Natural killer cell (primary cell): ENCODE measurements at places on chromosomes 5 and 9. TPM values are rescaled to one million over a fixed set of nuclear protein-coding genes. Genes with fewer than 3 reads are reported as not detected.
A peak's percentile ranks its signal among the peaks of the same experiment; 100 is the strongest.

Gene FAM200C
- 0.57 TPM for total RNA-seq

GRCh38 chr9:93329629-93330280 is 121.7 kb upstream of the FAM120A start:
- peaks cover 8% of the 10 kb centered on the region for H3K27me3 ChIP-seq
- no peak overlapping the region for H3K27ac ChIP-seq
- no peak overlapping the region for H3K4me3 ChIP-seq
- no peaks in the 10 kb centered on the region for H3K36me3 ChIP-seq
- DNase-seq = no peak

Gene OR13F1
- not detected for total RNA-seq

- no peak overlapping the region for H3K4me3 ChIP-seq
- no peak for DNase-seq
- H3K27me3 ChIP-seq = peaks cover 3% of the 10 kb centered on the region
- H3K36me3 ChIP-seq = no peaks in the 10 kb centered on the region
Measured at GRCh38 chr9:32787816-32788215, 4.5 kb downstream of the TMEM215 start.

DNA sequence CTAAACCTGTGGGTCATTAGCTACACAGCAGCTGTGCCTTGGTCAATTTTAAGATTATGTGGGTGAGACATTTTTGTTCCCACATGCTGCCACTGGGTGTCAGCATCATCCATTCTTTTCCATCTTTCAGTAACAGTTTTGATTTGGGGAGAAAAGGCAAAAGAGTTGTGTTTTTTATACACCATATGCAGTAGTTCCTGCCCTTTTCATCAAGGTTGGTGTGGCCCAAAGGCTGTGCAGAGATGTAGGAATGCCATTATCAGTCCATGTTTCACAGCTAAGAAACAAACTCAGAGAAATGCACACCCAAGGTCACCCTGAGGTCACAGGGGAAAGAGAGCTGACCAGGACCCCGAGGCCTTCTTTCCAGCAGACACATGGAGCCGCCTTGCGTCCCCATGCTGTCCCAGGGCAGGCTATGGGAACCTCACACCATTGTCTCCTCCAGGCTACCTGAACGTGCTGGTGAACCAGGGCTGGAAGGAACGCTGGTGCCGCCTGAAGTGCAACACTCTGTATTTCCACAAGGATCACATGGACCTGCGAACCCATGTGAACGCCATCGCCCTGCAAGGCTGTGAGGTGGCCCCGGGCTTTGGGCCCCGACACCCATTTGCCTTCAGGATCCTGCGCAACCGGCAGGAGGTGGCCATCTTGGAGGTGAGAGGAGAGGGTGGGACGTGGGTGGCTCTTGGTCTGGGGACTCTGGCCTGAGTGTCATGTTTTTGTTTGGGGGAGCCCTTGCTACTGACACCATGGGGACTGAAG is 27.8 kb upstream of the GRPEL2 start:
- H3K4me3 ChIP-seq = no peak overlapping the region
- H3K36me3 ChIP-seq = no peaks in the 10 kb centered on the region
- DNase-seq = peak; percentile 79
- H3K27ac ChIP-seq = no peak overlapping the region
- H3K27me3 ChIP-seq = no peaks in the 10 kb centered on the region
- no peaks in the 10 kb centered on the region for H3K4me1 ChIP-seq

Gene CFAP157
- total RNA-seq = not detected

Gene ANKRD31
- total RNA-seq = 0.12 TPM

DNA sequence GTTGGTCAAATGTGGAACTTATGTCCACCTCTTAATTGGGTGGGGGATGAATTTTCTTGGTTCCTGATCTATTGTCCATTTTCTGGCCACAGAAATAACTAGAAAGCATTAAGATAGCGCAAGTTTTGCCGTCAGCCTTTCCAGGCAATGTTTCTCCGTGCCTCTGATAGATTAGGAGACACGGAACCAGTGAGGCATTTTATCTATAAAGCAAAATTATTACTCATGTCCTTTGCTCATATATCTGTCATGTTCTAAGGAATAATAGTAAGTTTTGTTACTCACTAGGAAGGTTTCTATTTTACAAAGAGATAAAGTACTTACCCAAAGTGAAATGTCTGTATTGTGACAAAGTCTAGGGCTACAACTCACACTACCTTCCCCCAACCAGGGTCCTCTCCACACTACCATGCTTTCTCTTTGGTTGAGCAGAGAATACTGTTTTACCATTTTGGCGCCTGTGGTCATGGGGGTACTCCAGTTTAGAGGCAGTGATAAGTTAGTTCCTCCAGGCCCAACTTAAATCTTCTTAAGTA is 19.9 kb upstream of the IL9 start:
- peaks cover 5% of the 10 kb centered on the region for H3K4me1 ChIP-seq
- no peak overlapping the region for H3K4me3 ChIP-seq
- no peaks in the 10 kb centered on the region for H3K36me3 ChIP-seq
- H3K27ac ChIP-seq = no peak overlapping the region

DNA sequence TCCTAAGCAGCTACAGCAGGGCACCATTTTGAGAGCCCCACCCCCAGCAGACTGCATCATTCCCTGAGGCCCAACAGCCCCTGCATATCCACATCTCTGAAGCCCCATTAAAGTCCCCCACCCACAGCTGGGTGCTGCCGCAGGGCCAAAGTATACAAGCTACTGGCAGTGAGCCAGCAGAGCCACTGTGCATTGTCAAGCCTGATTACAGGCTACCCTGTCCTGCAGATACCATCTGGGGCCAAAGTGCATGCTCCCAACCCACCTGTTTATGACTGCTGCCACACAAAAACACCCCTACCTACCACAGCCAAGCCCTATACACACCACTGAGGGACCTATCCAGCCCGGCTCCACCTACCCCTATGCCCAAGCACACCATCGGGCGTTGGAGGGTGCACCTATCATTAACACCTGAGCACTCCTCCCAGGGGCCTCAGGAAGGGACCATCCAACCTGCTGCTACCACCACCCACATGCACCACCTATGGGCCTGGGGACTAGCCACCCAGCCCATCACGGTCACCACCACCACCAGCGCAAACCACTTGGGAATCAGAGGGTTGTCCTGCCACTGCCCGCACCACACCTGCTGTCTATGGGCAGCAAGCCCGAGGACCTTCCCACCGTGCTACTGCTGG is 105.0 kb downstream of the PLPP1 start:
- H3K4me1 ChIP-seq = no peaks in the 10 kb centered on the region
- no peak overlapping the region for H3K27ac ChIP-seq
- no peak for DNase-seq

Gene CEL
- 0.42 TPM for total RNA-seq

DNA sequence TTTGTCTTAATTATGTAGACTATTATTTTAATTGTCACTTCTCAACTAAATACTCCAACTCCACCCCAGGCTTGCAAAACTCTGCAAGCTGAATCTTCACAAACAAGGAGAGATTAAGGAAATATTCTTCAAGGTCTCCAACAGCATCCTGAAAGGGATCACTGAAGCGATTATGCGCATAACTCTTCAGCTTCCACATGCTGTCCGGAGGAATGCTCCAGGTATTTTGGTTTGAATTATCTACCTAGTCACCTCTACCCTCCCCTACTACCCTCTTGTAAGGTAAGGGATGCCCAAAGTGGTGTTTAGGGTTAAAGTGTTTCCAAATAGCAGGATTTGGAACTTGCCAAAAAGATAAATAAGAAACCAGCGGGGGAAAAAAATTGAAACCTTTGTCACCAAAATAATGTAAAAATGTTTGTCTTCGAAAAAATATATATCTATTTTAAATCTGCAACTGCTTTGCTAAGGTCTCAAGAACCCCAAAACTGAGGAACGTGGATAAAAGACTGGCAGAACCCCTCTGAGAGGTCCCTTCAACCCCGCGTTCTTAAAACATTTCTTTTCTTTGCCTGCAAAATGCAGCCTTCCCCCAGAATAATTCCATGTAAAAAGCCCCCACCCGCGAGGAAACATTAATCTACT is 11.6 kb downstream of the PTCH1 start:
- peak overlapping the region; percentile 40 for H3K4me3 ChIP-seq
- peaks cover 30% of the 10 kb centered on the region for H3K4me1 ChIP-seq
- DNase-seq = no peak

GRCh38 chr5:64939772-64940510 is 171.2 kb downstream of the CWC27 start:
- DNase-seq = no peak
- no peak overlapping the region for H3K27ac ChIP-seq
- H3K4me1 ChIP-seq = no peaks in the 10 kb centered on the region
- no peaks in the 10 kb centered on the region for H3K36me3 ChIP-seq
- H3K4me3 ChIP-seq = no peak overlapping the region

DNA sequence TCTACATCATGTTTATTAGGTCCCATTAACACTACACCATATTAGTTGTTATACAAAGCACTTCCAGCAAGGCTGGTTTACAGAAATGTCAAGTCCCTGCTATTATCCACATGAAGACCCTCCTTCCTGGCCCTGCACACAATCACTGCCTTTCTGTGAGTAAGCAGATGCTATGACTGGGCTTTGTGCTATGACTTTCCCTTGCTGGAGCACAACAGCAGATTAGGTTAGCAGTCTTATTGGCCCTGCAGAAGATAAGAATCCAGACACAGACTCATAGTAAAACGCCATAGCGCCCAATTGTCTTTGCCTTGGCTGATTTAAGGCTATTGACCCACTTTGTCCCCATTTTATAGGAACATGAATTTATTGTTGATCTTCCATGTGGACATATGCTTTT is 228.9 kb upstream of the ACTBL2 start:
- H3K27me3 ChIP-seq = no peaks in the 10 kb centered on the region
- no peak overlapping the region for H3K27ac ChIP-seq
- H3K36me3 ChIP-seq = no peaks in the 10 kb centered on the region
- H3K4me3 ChIP-seq = no peak overlapping the region

GRCh38 chr9:4375424-4376200 is 75.7 kb upstream of the GLIS3 start:
- DNase-seq = peak; percentile 53
- no peak overlapping the region for H3K27ac ChIP-seq
- H3K4me3 ChIP-seq = no peak overlapping the region
- H3K4me1 ChIP-seq = no peaks in the 10 kb centered on the region
- H3K36me3 ChIP-seq = no peaks in the 10 kb centered on the region

GRCh38 chr9:127049044-127049443 is 73.4 kb downstream of the ANGPTL2 start:
- H3K36me3 ChIP-seq = no peaks in the 10 kb centered on the region
- H3K27me3 ChIP-seq = no peaks in the 10 kb centered on the region

DNA sequence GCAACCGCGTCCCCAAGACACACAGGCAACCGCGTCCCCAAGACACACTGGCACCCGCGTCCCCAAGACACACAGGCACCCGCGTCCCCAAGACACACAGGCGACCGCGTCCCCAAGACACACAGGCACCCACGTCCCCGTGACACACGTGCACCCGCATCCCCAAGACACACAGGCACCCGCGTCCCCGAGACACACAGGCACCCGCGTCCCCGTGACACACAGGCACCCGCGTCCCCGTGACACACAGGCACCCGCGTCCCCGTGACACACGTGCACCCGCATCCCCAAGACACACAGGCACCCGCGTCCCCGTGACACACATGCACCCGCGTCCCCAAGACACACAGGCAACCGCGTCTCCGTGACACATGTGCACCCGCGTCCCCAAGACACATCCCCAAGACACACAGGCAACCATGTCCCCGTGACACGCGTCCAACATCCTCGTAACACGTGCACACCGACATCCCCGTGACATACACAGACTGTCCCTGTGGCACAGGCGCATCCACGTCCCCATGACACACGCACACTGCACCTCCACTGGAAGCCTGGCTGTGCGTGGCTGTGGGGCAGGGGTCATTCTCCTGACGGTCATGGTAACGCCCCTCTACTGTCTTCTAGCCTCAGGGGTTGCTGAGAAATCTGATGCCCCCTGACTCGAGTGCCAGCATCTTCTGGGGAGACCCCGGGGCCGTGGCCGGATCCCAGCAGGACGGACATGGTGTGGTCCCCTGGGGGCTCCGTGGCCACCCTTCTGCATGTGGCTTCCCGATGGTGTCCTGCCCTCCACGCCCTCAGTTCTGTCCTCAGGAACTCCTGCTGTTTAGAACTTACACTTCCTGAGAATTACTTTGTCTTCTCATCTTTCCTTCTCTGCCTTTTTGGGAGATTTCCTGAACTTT is 24.1 kb downstream of the EXD3 start:
- H3K4me1 ChIP-seq = peaks cover 3% of the 10 kb centered on the region
- H3K4me3 ChIP-seq = no peak overlapping the region
- no peaks in the 10 kb centered on the region for H3K36me3 ChIP-seq
- no peak overlapping the region for H3K27ac ChIP-seq
- DNase-seq = no peak

DNA sequence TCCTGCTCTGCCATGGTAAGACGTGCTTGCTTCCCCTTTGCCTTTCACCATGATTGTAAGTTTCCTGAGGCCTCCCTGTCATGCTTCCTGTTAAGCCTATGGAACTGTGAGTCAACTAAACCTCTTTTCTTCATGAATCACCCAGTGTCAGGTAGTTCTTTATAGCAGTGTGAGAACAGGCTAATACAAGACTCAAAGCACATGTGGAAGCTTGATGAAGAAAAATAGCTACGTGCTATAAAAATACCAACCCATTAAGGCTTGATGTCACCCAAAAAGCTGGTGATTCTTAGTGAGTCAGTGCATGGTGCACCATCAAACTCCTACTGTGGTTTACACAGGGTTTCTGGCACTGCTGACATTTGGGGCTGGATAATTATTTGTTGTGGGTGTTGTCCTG is 332.2 kb downstream of the TMEM167A start:
- H3K4me1 ChIP-seq = peaks cover 6% of the 10 kb centered on the region
- H3K36me3 ChIP-seq = no peaks in the 10 kb centered on the region
- no peak for DNase-seq
- H3K27me3 ChIP-seq = no peaks in the 10 kb centered on the region

DNA sequence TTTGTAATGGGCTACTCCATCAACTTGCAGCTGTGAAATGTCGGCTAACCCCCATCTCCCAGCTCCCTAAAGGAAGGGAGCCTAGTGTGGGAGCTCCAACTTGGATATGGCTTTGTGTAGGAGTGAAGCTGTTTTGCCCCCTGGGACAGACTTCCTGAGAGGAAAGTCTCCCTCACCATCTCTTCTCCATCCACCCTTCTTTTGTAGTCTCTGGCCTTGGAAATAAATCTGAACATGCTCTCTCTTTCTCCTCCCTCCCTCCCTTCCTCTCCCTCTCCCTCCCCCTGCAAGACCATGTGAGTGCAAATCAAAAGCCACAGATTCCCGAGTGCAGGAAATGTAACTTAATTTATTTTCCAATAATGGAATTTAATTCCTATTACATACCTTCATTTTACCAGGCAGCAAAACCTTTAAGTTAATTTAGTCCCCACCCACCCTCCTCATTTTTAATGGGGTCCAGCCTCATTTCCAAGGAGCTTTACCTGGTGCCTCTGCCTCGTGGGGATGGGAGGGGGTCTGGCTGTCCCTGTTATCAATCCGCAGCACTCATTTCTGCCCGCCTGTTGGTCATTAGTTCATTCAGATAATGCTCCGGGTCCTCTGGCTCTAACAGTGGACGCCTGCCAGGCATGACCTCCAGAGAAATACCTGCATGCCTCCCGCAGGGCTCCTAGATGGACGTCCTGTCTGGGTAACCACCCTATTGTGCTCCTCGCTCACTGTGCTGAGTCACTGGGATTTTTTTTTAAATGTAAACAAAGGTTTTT is 122.9 kb upstream of the TAF11L2 start:
- DNase-seq = no peak
- H3K36me3 ChIP-seq = no peaks in the 10 kb centered on the region
- H3K27me3 ChIP-seq = no peaks in the 10 kb centered on the region

- H3K36me3 ChIP-seq = no peaks in the 10 kb centered on the region
- no peaks in the 10 kb centered on the region for H3K27me3 ChIP-seq
- H3K27ac ChIP-seq = no peak overlapping the region
- no peaks in the 10 kb centered on the region for H3K4me1 ChIP-seq
Measured at GRCh38 chr5:96194593-96194992, 232.9 kb upstream of the ELL2 start.

GRCh38 chr5:120016717-120017382 is 387.5 kb downstream of the FAM170A start:
- no peak overlapping the region for H3K4me3 ChIP-seq
- no peaks in the 10 kb centered on the region for H3K27me3 ChIP-seq
- no peak overlapping the region for H3K27ac ChIP-seq
- no peaks in the 10 kb centered on the region for H3K4me1 ChIP-seq
- H3K36me3 ChIP-seq = no peaks in the 10 kb centered on the region
